Head of caudate nucleus (tissue), 42 donors: ENCODE measurements at places on chromosomes 5 and 9.
A peak's percentile ranks its signal among the peaks of the same experiment; 100 is the strongest.

DNA sequence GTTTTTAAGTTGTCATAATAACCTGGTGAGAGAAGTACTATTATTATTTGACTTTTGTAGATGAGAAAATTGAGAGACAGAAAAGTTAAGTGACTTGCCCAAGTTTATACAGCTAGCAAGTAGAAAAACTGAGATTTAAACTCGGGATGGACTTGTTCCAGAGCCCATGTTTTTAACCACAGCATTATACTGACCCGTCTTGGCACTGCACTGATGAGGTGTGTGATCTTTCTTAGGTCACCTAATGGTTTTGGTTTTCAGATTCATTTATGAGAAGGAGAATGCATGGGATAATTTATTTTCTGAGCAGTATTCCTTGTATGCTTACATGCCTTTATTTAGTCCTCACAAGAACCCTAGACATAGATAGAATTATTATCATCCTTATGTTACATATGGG lies 201.8 kb upstream of the CDKN2B start:
- no peak for DNase-seq

- peak; percentile 44 for DNase-seq
These were observed 95.6 kb upstream of the DMRT1 start for GRCh38 chr9:745761-746380.

GRCh38 chr9:13244181-13244580 lies 35.3 kb downstream of the MPDZ start:
- DNase-seq: no peak

GRCh38 chr9:82149501-82149946 lies 161.0 kb downstream of the SPATA31D1 start:
- no peak for DNase-seq

DNA sequence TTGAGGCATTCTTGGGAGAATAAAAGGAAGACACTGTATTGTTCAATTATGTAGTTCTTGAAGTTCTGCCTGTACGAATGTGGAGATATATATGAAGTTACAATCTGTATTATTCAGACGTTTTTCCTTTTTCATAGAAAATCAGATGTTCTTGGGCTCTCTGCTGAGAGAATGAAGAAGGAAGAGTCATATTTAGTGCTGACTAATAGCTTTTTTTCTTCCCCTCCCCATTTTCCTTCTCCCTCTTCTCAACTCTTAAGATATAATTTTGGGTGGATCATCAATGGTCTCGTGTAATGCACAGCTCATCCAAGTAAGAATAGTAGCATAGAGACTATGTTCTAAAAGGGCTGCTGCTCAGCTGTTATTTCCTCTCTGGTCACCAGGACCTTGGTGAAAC lies 23.0 kb upstream of the FBXL7 start:
- no peak for DNase-seq

- no peak for DNase-seq
These were observed 184.4 kb upstream of the FTMT start for GRCh38 chr5:121667292-121667691.

- DNase-seq: no peak
These were observed 235.9 kb upstream of the TRPM3 start for GRCh38 chr9:71357346-71357745.

- DNase-seq: no peak
These were observed 8.4 kb downstream of the C5orf47 start for GRCh38 chr5:173997331-173997730.

DNA sequence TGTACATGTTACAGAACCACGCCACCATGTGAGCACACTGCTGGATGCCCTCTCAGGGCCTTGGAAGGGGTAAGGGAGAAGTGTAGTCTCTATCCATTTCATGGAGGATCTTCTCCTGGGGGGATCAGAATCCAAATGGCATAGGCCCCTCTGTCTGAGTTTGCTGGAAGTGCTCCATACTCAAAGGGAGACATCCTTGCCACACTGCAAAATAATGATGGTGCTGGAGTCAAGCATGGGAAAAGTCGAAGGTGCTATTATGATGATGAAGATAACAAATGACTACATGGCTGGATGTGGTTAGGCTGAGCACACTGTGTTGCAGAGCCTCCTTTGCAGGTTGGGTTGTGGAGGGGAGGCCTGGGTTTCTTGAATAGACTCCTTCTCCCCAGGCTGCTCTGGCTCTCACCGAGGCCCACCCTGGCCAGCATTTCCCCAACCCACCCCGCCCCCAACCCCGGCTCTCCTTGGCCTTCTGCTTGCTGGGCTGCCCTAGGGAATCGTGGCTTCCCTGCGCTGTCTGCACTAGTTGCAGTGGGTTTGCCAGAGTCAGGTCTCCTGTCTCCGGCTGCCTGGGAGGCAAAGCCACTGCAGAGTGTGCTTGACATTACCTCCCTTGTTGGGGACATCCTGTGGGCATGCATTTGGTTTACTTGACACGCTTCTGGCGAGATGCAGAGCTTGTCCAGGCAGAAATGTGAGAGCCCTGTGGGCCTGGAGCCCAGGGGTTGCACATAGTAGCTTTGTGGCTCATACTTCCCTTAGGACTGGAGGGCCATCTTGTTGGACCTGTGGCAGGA lies 3.0 kb downstream of the MVB12B start:
- DNase-seq: no peak

DNA sequence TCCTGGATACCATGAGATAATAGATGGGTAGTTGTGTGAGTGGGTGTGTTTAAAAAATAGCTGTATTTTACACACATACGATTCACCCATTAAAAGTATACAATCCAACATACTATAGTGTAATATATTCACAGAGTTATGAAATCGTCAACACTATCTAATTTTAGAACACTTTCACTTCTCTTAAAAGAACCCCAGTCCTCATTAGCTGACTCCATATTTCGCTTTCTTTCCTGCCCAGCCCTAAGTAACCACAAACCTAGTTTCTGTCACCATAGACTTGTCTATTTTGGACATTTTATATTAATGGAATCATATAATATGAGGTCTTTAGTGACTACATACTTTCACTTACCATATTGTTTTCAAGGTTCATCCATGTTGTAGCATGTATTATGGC lies 63.8 kb upstream of the S1PR3 start:
- no peak for DNase-seq

DNA sequence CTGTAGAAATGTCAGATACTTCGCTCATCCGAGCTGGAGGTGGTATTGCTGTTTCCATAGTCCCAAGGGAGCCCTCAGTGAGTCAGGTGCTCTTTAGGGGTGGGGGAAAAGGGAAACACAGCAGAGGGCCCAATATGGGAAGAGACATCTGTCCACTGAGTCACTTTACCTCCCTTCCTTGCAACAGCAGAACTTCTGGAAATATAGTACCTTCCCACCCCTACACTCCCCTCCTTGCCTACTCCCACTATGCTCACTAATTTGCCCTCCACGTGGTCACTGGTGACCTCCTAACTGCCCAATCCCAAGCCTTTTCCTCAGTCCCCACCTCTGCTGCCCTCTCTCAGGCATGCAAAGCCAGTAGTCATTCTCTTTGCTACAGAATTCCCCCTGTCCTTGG lies 1.9 kb downstream of the HK3 start:
- DNase-seq: no peak

DNA sequence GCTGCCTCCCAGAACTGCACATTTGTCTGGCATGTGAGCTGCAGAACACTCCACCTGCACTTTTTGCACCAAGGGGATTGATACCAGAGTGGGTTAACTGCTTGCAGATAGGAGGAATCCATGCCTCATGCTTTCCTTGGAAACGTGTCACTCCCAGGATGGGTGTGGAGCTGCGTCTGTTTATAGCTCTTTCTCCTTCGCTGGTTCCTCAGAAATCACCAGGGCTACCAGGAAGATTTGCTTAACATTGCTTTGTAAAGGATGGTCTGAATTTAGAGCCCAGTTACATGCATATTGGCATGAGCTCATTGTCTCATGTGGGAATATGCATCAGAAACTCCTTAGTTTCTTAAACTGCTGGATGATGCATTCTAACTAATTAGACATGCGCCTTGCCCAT lies 234.6 kb downstream of the GADD45G start:
- no peak for DNase-seq

DNA sequence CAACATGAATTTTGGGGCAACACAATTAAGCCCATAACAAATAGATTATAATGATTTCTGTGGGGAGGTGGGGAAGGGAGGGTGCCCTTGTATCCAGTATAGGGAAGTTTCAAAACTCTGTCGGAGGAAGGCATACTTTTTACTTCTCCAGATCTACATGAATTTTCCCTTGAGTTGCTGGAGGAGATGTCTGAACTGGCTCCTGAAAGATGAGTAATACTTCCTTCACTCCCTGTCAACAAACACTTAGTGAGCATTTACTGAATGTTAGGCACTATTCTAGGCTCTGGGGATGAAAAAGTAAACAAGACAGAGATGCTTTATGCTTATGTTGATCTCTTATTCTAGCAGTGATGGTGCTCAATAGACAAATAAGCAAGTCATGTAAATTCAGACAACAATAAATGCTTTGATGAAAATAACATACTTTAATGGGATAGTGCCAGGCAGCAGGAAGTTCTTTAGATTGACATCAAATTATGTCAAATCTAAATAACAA lies 197.9 kb upstream of the ANKH start:
- DNase-seq: no peak

- no peak for DNase-seq
These were observed 3.1 kb downstream of the LHX3 start for GRCh38 chr9:136201609-136202453.

DNA sequence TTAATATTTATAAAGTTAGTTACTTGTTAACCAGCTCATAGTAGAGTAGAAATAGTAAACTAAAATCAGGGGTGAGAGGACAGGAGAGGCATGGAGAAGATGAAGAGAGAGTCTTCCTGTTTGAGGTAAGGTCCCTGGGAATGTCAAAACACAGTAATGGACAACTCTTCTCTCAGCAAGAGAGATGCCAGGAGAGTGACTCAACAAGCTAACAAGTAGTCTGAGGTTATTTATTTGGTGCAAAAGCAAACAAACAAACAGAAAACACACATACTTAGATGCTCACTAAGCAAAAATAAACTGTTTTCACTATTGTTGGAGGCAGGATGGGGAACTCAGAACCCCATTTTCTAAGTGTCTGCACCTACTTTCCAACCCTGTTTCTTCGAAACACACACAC lies 333.2 kb upstream of the RFX3 start:
- DNase-seq: no peak
